ENCODE measurements at places on chromosomes 12 and 14.

DNA sequence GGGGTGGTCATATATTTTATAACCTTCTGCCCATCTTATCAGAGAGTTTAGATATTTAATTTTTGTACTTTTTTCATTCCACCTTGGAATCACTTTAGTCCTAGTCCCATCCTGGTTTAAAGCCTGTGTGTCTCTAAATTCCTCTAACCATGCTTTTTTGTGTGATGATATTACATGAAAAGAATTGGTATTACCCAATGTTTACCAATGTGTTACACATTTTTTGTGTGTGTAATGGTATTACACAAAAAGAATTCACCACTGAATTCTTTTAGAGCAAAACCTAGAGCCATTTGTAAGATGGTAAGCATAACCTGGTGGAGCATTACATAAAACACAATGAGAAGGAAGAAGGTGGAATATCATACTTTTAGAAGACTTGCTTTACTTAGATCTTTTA, 77.5 kb downstream of the FAR2 start:
- DNase-seq: no peak

DNA sequence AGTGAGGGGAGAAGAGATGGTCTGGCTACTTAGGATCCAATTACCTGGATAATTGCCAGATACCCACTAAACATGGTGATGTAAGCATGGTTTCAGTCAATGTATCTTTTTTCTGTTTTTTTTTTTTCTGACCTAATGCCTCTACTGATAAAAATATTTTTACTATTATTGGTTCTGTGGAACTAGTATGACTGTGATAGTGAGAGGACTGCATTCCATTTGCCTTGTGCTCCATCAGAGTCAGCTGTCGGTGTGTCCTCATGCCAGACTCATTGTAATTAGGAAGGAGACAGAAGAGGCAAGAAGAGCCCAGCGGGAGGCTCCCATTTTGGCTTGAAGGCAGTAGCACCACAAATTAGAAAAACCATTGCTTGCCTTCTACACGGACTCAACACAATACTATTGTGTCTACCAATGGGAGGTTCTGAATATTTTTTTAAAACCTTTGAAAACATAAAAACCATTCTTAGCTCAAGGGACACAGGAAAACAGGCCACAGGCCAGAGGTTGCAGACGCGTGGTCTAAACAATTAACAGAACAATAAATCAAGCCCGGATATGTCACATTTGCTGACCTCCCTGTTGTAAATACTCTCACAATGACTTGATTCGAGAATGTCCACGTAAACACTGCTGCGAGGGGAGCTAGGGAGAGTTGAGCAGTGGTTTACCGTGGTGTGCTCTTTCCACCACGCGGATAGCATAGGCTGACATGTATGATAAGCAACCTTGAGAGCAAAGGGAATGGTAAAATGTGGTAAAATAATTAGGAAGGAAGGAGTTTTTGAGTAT, 13.5 kb upstream of the DCP1B start:
- DNase-seq: peak; percentile 9

- DNase-seq: no peak
These were observed 10.1 kb downstream of the XRCC3 start for GRCh38 chr14:103705118-103705503.

GRCh38 chr14:74941676-74942097, 13.7 kb downstream of the PGF start:
- peak; percentile 75 for DNase-seq

- no peak for DNase-seq
These were observed 10.4 kb upstream of the KRT7 start for GRCh38 chr12:52222692-52223091.

Measured in substantia nigra (tissue), 51 donors.